Motor neuron (in vitro differentiated cells): ENCODE measurements at places on chromosomes 4 and X. TPM values are rescaled to one million over a fixed set of nuclear protein-coding genes. Genes with fewer than 3 reads are reported as not detected.

SMIM10 gene
- 0.97 and 1.6 TPM in 2 replicates for total RNA-seq

- peak; percentile 64 for ATAC-seq
Observed at GRCh38 chr4:96016634-96017299, 176.9 kb downstream of the PDHA2 start.

DNA sequence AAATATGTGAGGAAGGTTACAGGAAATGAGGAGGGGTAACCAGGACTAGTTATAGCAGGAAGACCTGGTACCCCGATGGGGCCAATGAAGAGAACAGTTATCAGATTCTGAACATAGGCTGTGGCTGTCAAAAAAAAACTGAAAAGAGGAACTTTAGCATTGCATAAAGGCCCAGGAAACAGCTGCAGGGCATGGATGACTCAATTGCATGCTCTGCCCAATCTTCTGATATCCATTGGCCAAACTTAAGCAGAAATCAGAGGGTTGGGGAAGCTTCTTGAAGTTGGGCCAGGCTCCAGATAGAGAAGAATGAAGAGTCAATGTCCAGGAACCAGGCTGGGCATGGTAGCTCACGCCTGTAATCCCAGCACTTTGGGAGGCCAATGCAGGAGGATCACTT is 1222.4 kb upstream of the PRKX start:
- no peak for ATAC-seq

GYPE gene
- 1.1 and 2.1 TPM in 2 replicates for total RNA-seq

SSX2 gene
- not detected in 2 replicates for total RNA-seq

- no peak for ATAC-seq
Observed at GRCh38 chrX:34381241-34381640, 249.1 kb upstream of the FAM47A start.
